ENCODE measurements at places on chromosomes 3 and 15.

DNA sequence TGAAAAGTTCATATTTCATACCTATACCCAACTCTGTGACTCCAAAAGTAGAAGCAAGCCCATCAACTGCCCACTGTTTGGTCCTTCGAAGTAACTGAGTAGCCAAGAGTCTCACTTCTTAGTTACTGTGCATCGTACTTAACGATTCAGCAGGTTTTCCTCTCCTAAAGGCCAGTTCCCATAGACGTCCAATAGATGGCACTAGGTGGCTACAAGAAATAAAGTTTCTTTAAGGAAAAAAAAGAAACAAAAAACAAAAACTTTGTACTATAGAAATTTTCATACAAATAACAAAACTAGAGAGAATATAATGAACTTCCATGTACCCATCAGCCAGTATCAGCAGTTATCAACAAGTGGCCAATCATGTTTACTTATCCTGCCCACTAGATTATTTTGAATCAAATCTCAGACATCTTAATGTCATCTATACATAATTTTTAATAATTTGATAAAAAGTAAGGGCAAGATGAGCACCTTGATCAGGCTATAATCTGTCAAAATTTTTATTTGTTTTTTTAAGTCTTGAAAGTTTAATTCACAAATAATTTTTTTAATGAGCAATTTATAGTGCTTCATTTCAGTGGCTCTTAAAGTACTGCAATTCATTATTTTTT lies 63.8 kb upstream of the ACP3 start:
- peak; percentile 34 for DNase-seq

DNA sequence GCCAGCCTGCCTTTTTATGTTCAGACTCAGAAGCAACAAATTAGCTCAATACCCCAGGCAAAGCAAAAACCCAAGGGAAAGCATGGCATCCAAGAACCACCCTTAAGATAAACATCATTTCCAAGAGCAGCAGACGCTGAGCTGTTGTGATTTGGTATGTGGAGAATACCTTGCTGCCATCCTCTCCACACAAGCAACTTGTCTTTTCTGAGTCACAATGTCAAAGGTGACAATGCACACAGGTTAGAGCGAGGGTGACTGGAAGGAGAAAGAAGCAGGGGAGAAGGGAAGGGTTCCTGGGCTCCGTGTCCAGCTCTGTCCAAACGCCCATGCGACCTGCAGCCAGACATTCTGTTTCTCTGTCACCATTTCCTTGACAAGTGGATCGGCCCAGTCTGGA lies 6.0 kb downstream of the PCSK6 start:
- no peak for DNase-seq

GRCh38 chr15:89971592-89971997 lies 29.5 kb upstream of the ZNF710 start:
- DNase-seq: no peak

- DNase-seq: no peak
Observed at GRCh38 chr3:42056840-42057239, 34.3 kb upstream of the TRAK1 start.

GRCh38 chr3:141489203-141489602 lies 2.4 kb downstream of the RASA2 start:
- DNase-seq: no peak

GRCh38 chr3:66181764-66182163 lies 39.0 kb upstream of the SLC25A26 start:
- DNase-seq: no peak

DNA sequence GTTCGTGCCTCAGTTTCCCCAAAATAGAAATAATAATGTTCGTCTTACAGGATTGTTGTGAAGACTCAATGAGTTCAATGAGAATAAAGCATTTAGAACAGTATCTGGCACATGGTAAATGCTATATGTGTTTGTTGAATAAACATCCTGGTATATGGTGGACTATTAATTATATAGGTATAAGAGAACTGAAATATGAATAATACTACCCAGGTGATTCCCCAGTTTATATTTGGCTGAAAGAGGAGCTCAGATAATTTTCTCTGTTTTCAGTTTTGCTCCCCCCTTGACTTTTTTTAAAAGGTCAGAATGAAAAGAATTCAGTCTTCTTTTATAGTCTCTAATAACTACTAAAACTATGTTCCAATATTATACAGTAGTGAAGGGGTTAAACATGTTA lies 46.9 kb downstream of the USP8 start:
- DNase-seq: no peak

DNA sequence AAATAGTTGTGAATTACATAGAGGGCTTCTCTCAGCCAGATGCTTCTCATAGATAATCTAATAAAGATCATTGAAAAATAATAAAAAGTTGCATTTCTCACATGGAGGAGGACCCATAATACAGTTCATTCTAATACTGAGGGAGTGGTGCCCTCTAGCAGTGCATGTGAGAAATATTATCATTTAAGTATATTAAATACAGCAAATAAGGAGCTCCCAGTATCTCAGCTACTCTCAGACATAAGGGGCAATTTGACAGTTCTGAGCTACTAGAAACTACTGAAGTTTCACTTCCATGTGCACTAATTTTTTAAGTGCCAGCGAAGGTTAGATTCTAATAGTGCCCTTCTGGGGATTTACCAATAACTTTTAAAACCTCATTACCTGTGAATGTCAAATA lies 188.3 kb downstream of the IL5RA start:
- no peak for DNase-seq

GRCh38 chr3:108472001-108472591 lies 38.3 kb downstream of the MYH15 start:
- no peak for DNase-seq

DNA sequence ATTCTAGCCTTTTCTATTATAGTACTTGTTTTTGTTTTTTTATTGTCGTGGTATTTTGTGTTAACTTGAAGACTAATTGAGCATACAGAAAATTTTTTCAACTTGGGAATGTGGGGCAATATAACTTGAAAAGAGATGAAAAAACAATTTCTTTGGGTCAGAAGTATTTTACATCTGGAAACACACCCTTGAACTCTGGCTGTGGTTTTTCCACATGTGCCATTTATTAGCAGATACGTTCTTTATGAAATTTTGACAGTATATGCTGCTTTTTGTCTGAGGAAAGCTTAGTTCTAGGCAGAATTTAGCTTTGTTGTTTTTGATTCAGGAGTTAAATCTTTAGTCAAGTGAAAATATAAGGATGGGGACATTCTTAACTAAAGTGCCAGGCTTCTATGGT lies 44.7 kb downstream of the TCF12 start:
- no peak for DNase-seq

- DNase-seq: no peak
Observed at GRCh38 chr3:145893331-145893730, 267.7 kb downstream of the PLOD2 start.

DNA sequence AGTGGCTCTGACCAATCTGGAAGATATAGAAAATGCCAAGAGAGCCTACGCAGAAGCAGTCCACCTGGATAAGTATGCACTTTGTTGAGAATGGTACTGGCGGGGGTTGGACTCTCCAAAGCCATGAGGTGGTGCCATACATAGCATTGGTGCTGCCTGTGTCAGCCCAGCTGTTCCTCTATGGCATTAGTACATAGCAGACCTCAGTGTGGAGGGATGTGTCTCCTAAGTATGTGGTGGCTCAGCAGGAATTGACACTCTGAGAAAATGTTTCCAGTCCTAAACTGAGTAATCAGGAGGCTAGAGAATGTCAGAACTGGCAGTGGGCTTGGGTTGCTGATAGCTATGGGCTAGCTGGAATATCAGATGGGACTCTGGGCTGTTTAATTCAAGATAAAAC lies 48.4 kb downstream of the ADPGK start:
- no peak for DNase-seq

- DNase-seq: no peak
Observed at GRCh38 chr3:64802460-64802859, 114.7 kb upstream of the ADAMTS9 start.

DNA sequence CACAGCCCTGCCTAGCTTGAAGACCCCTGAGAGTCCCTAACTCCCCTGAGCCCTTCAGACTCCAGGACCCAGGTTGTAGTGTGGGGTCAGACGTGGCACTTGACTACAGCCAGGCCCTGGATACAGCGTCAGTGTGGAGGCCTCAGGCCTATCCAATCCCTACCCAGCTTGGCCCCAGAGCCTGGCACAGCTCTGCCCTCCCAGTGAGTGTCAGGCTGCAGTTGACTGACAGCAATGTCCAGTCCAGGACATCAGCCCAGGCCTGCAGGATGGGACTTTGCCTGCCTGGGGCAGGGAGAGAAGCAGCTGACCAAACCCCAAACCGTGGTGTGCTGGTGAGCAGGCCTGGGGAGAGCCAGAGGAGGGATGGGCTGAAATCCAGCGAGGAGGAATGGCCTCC lies 27.3 kb downstream of the KLF13 start:
- DNase-seq: no peak

Data from forelimb muscle (tissue), 1 donor.